ENCODE measurements at places on chromosomes 12 and 14. TPM values are rescaled to one million over a fixed set of nuclear protein-coding genes. Genes with fewer than 3 reads are reported as not detected.

The PRR4 gene
- total RNA-seq = 2.2 TPM

The HCAR3 gene
- not detected for total RNA-seq

GRCh38 chr12:62684570-62685295, 218.1 kb downstream of the MON2 start:
- no peak for DNase-seq

GRCh38 chr12:120254809-120255208, 10.7 kb downstream of the PXN start:
- no peak for DNase-seq
